NCI-H1105 (cell line): ENCODE measurements at places on chromosomes 6 and 20.

DNA sequence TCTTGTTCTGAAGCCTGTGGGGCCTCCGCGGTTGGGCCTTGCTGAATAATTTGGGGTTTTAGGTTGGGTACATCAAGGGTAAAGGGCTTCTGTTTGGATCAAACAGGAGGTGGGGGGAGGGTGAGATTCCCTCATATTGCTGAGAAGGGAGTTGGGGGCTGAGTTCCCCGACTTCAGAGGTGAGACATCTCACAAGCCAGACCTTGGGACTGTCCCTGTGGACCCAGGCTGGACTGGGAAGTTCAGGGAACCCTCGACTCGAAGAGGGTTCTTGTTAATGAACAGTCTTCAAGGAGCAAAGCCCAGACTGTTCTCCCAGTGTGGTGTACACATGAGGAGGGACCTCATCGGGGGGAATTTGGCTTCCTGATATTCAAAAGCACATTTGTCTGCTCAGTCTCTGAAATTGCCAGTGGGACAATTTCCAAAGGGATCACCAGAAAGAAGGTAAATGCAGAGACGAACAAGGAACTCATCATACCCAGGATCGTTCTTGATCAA is 118.5 kb downstream of the SYCP2 start:
- DNase-seq, result no peak

DNA sequence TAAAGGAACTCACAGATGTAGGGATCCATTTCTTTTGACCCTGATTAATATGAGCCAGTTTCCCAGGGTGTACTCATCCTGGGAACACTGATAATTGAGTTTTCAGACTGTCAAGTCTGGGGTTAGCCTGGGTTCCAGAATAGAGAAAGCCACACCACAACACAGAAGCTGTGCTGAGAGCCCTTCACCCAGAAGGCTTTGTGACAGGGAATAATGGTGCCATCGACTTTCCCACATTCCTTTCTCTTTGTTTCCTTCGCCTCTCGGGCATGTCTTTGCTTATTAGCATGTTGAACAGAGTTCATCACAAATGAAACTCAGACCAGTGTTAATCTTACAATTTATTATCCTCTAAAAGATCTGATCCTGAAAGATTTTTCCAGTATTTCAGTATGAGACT is 95.0 kb downstream of the TCP11 start:
- DNase-seq, result no peak

- DNase-seq, result no peak
These were observed 113.6 kb upstream of the EMILIN3 start for GRCh38 chr20:41480054-41480770.

GRCh38 chr20:5893621-5894020 is 56.7 kb downstream of the TRMT6 start:
- DNase-seq, result no peak

GRCh38 chr6:52186480-52186879 is 305 bp downstream of the IL17A start:
- DNase-seq, result no peak

- DNase-seq, result no peak
These were observed 235.3 kb upstream of the CEP162 start for GRCh38 chr6:84462698-84463097.

DNA sequence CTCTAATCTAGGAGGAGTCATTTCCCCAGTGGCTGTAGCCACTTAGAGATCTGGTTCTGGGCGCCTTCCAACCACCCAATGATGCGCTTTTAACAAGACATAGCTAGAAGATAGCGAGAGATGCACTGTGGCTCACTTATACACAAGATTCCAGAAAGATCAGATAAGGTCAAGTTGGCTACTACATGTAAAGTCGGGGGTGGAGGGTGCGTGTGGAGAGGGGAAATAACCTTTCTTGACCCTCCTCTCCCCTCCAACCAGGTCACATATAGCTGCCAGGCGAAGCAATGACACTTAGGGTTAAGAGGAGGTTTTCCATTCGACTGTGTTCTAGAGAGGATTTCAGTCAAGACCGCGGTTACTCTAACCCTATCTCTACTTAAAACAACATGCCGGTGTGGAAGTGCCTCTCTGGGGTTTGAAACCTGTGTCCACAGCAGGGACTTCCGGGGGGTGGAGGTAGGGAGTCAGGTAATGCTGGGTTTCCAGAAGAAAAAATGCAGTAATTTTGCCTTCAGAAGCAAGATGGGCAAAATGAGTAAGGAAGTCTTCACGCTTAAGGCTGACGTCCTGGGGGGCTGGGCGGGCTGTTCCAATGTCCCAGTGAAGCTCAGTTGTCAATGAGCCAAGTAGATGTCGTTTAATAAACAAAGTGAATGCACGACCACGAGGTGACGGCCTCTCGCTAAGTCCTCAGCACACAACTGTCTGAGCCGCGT is 1.8 kb upstream of the SIM1 start:
- no peak for DNase-seq

- DNase-seq, result peak; percentile 21
These were observed 1.1 kb upstream of the SLC32A1 start for GRCh38 chr20:38723017-38723847.

DNA sequence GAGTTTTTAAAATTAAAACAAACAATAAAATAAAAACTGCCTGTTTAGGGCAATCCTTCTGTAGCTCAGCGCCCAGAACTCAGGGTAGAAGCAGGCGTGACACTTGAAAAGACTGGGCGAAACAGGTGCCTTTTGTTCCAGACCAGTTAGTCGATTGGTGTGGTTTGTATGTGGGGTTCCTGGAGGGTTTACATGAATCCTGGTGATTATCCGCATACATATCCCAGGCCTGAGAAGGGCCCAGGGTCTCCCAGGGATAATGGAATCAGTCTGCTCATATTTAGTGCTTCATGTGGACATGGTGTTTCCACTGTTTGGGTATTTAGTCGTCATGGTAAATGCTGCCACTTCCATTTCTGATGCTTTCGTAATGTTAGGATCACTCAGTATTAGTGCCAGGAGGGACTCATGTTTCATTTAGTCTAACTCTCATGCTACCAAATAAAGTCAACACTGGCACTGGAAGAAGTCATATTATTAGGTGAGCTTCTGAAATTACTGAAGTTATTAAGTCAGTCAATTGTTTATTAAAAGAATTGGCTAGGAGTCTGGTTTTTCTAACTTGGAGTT is 116.5 kb downstream of the SAMD5 start:
- DNase-seq, result no peak

GRCh38 chr20:53360852-53361251 is 232.8 kb downstream of the ZNF217 start:
- no peak for DNase-seq

DNA sequence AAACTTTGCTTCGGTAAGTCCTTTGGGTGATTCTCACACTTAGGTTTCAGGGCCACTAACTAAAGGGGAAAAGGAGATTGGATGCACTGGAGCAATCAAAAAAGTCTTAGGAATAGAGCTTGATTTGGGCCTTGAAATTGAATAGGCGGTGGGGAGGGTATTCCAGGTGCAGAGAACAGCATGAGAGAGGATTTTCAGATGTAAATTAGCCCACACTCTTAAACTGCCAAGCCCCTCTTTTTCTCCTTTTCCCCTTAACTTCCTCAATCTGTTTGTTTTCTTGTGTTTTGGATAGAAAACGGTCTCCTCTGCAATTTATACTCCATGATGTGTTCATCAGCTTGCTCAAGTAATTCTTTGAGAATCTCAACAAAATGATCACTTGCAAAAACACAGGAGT is 62.1 kb upstream of the RIPOR2 start:
- DNase-seq, result no peak

- no peak for DNase-seq
These were observed 80.8 kb downstream of the CBFA2T2 start for GRCh38 chr20:33570743-33571142.

- no peak for DNase-seq
These were observed 148.8 kb upstream of the EPHA7 start for GRCh38 chr6:93568169-93568568.

- no peak for DNase-seq
These were observed 25.1 kb upstream of the SLC17A3 start for GRCh38 chr6:25899123-25899522.

- no peak for DNase-seq
These were observed 216.2 kb downstream of the RFPL4B start for GRCh38 chr6:112563368-112563767.

GRCh38 chr6:49826743-49827406 is 39.5 kb downstream of the CRISP1 start:
- DNase-seq, result no peak

- DNase-seq, result no peak
These were observed 29.9 kb downstream of the MKKS start for GRCh38 chr20:10404023-10404628.

- no peak for DNase-seq
These were observed 417.5 kb downstream of the EYS start for GRCh38 chr6:65289491-65289890.

DNA sequence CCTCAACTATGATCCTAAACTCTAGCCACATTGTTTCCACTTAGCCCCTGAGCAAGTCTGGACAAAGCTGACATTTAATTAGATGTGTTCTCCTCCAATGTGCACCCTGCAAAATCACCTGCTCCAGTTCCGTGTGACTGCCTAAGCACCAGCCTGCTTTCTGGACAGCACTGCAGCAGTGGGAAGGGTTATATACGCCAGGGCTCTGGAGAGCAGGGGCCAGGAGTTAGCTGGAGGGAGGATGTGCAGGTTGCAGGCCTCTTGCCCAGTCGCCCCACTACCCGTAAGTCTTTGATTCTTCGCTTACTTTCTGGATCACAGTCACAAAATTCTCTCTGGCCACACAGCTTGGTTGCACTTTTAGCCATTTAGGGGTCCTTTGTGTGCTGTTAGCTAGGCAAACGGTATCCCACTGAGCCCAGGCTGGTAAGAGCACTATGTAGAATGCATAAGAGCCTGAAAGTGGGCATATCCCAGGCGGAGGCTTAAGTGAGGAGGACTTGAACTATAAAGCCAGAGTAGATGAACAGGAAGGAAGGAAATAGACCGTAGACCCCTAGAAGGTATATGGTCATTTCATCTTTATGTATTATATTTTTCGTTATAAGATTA is 10.7 kb upstream of the PLEKHG1 start:
- peak; percentile 74 for DNase-seq

DNA sequence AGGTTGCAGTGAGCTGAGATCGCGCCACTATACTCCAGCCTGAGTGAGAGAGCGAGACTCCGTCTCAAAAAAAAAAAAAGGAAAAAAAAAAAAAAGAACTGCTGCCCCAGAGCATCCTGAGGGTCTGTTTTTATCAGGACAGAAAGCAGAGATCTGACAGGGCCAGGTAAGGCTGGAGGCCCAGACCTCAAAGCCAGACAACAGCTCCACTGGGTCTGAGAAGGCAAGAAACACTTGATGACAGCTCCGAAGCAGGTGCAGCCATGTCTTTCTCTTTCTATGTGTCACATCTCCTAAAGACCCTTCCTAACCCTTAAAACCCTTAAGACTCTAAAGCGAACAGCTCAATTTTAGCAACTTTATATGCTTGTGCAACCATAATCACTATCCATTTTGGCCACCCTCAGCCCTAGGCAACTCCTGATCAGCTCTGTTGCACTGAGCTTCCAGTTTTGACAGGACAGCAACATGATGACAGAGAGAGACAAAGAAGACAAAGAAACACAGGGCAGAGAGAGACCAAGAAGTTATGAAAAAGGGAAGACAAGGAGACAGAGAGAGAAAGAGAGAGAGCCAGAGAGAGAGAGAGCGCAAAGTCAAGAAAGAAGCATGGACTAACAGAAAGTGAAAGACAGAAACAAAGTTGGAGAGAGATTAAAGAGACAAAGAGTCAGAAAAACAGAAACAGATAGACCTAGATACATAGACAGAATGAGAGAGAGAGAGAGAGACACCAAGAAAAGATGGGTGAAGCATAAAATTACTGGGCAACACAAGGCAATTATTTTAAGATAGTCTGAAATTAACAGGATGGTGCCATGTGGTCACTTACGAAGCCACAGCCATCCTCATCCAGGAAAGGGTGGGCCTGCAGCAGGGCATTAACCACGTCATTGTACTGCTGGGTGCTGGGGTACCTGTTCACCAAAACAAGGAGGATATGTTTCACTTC is 39.2 kb downstream of the SAMD3 start:
- DNase-seq, result no peak

GRCh38 chr20:8527998-8528723 is 396.1 kb downstream of the PLCB1 start:
- no peak for DNase-seq

DNA sequence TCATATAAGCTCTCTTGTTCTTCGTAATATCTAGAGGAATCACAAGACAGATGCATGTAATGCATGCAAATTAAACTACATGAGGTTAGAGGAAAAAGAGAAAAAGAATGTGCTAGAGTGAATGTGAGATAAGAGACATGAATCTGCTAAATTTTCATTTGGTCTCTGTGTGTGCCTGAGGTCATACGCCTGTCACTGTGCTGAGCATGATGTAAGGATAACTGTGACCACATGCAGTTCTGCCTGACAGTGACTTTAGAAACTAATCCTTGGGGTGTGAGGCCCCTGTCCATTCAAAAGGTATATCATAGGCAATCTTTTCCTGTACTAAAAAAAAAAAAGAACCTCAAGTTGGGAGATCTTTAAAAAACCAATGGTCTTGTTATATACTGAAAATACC is 70.6 kb downstream of the SHPRH start:
- DNase-seq, result no peak

DNA sequence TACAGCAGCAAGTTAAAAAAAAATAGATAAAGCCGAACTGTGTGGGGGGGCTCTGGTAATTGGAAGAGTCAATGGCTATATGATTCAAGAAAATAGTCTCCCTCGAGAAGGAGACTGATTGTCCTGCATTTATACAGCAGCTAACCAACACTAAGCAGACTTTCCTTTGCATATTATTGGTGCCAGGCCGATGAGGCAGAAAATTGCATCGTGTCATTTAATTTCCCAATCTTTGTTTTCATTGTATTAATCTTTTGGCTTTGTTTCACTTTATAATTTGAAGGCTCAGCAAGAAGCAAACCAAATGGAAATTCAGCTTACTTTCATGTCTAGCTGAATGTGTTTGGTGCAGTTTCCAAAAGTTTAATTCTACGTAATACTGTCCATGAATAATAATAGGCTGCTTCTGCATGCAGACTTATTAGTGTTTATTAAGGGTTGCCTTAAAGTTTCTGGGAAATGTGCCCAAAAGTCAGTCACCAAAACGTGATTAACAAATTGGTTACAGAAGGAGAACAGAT is 258.5 kb downstream of the HACE1 start:
- no peak for DNase-seq

GRCh38 chr20:63178446-63178820 is 37.5 kb downstream of the YTHDF1 start:
- no peak for DNase-seq

DNA sequence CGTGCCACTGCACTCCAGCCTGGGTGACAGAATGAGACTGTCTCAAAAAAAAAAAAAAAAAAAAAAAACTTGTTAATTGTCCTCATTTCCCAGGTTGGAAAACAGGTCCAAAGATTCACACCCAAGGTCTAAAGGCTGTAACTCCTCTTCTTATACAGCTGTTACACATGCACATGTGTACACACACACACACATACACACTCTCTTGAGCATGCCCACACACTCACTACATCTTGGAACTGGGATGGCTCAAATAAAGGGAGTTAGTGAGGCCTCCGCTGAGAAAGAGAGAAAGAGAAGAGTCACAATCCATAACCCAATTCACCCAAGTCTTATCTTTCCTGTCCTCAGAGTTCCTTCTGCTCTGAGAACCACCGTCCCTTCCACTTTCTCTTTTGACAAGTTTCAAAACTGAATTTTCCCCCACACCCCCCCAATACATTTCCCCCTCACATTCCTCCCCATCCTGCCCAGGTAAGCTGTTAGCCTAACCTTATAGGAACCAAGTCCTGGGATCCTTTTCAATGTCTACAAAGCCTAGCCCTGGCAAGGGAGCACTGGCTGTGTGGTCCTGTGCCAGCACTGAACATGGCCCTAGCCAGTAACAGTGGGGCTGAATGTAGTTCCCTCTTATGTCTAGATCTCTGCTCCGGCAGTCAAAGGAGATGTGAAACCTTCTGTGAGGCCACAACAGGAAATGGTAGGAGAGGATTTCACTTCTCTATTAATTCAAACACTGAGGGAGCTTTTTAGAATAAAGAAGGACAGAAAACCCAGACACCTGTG is 3.2 kb upstream of the HLA-DMB start:
- DNase-seq, result no peak
